ENCODE measurements at places on chromosomes 2 and 18. TPM values are rescaled to one million over a fixed set of nuclear protein-coding genes. Genes with fewer than 3 reads are reported as not detected.

- H3K27ac ChIP-seq: no peak overlapping the region
- no peaks in the 10 kb centered on the region for H3K36me3 ChIP-seq
- DNase-seq: no peak
These were observed 10.6 kb downstream of the SLC1A4 start for GRCh38 chr2:64999754-65000153.

The TRIM43 gene
- total RNA-seq: not detected

DNA sequence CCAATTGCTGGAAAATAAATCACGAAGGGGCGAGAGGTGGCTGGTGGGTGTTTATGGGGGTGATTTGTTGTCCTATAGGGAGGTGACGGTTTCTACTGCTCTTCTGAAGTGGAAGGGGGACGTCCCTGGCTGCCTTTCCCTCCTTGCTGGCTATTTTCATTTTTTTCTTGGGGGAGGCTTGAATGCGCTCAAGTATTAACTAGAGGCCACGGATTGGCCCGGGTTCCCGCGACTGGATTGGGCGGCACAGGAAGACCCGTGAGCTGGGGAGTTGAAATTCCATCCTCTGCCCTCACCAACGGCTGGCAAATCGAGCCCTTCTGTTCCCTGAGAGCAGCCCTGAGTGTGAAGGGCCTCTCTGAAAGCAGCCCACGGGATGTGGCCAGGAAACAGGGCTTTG is 176.5 kb upstream of the SPRED2 start:
- H3K27me3 ChIP-seq: no peaks in the 10 kb centered on the region
- no peaks in the 10 kb centered on the region for H3K36me3 ChIP-seq
- no peak overlapping the region for H3K4me3 ChIP-seq
- H3K4me1 ChIP-seq: peaks cover 27% of the 10 kb centered on the region

GRCh38 chr2:157256626-157257025 is 879 bp upstream of the GALNT5 start:
- H3K27me3 ChIP-seq: no peaks in the 10 kb centered on the region
- H3K4me3 ChIP-seq: no peak overlapping the region
- no peak overlapping the region for H3K27ac ChIP-seq
- H3K36me3 ChIP-seq: no peaks in the 10 kb centered on the region
- peaks cover 5% of the 10 kb centered on the region for H3K4me1 ChIP-seq
- no peak for DNase-seq

The DUSP19 gene
- 3.5 TPM for total RNA-seq

- H3K27me3 ChIP-seq: no peaks in the 10 kb centered on the region
- no peaks in the 10 kb centered on the region for H3K36me3 ChIP-seq
These were observed 20.1 kb upstream of the LTBP1 start for GRCh38 chr2:32926708-32927084.

GRCh38 chr2:86344404-86344803 is 7.0 kb upstream of the REEP1 start:
- DNase-seq: no peak
- H3K27me3 ChIP-seq: peaks cover 33% of the 10 kb centered on the region
- H3K27ac ChIP-seq: no peak overlapping the region
- H3K4me3 ChIP-seq: no peak overlapping the region

- no peaks in the 10 kb centered on the region for H3K27me3 ChIP-seq
- H3K36me3 ChIP-seq: no peaks in the 10 kb centered on the region
- peaks cover 18% of the 10 kb centered on the region for H3K4me1 ChIP-seq
- H3K4me3 ChIP-seq: no peak overlapping the region
These were observed 8.9 kb upstream of the RPRM start for GRCh38 chr2:153487448-153487847.

DNA sequence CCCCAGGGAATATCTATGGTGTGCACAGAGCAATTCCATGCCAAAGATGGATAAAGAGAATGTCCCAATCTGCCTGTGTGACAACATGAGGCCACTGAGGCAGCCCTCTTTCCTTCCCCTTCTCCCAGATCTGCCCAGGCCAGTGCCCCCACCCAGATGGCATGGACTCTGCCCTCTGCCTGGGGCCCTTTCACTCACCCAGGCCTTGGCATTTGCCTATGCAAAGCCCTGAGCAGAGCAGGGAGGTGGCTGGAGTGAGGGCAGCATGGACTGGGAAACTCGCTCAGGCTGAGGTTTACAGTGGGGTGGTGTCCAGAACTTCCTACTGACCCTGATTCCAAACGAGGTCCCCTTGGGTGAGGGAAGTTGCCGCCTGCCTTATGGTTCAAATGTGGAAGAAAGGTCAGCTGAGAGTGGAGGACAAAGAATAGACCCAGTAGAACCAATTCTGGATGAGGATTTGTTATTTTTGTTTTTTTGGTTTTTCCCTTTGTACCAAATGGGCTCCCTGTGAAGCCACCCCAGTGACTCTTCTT is 8.9 kb downstream of the SH2D6 start:
- H3K27ac ChIP-seq: no peak overlapping the region
- peaks cover 23% of the 10 kb centered on the region for H3K4me1 ChIP-seq
- DNase-seq: no peak
- no peaks in the 10 kb centered on the region for H3K36me3 ChIP-seq

GRCh38 chr2:5777131-5777535 is 84.9 kb downstream of the SOX11 start:
- H3K27me3 ChIP-seq: no peaks in the 10 kb centered on the region
- no peak for DNase-seq
- H3K36me3 ChIP-seq: no peaks in the 10 kb centered on the region
- H3K27ac ChIP-seq: no peak overlapping the region
- no peak overlapping the region for H3K4me3 ChIP-seq

The KIF5C gene
- 53.0 TPM for total RNA-seq

The FTCDNL1 gene
- 2.7 TPM for total RNA-seq

The TMEM17 gene
- total RNA-seq: 2.4 TPM

- DNase-seq: no peak
- no peaks in the 10 kb centered on the region for H3K36me3 ChIP-seq
- peaks cover 16% of the 10 kb centered on the region for H3K4me1 ChIP-seq
- H3K27ac ChIP-seq: no peak overlapping the region
- no peak overlapping the region for H3K4me3 ChIP-seq
- H3K27me3 ChIP-seq: no peaks in the 10 kb centered on the region
These were observed 59.6 kb upstream of the CREB1 start for GRCh38 chr2:207469943-207470729.

DNA sequence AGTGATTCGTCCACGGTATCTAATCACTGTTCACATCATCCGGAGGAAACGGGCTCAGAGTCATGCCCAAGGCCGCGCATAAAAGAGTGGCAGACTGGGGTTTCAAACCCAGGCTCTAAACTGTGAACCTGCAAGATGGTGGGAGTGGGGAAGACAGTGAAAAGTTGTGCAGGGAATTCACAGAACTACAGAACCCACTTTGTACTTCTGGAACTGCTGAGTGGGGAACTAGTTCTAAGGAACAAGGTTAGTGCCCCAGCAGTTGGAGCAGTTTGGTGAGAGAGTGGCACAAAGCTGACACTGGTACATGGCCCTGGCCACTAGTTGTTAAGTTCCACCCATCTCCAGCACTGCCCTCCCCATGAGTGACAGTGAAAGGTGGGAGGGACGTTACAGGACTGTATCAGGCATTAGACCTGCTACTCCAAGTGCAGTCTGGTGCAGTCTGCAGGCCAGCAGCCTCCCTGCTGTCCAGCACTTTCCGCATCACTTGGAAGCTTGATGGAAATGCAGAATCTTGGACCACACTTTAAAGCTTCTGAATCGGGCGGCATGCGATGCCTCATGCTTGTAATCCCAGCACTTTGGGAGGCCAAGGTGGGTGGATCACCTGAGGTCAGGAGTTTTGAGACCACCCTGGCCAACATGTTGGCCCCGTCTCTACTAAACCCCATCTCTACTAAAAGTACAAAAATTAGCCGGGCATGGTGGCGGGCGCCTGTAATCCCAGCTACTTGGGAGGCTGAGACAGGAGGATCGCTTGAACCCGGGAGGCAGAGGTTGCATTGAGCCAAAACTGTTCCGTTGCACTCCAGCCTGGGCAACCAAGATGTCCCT is 47.3 kb downstream of the C2orf42 start:
- peaks cover 16% of the 10 kb centered on the region for H3K4me1 ChIP-seq
- no peak overlapping the region for H3K27ac ChIP-seq
- peak; percentile 24 for DNase-seq
- peak overlapping the region; percentile 46 for H3K4me3 ChIP-seq
- no peaks in the 10 kb centered on the region for H3K27me3 ChIP-seq

The TP53I3 gene
- 36.5 TPM for total RNA-seq

- H3K27ac ChIP-seq: peak overlapping the region; percentile 54
- no peaks in the 10 kb centered on the region for H3K27me3 ChIP-seq
- peak; percentile 16 for DNase-seq
These were observed 69.7 kb downstream of the ZNF521 start for GRCh38 chr18:25282282-25282681.

GRCh38 chr2:8281950-8282857 is 399.7 kb upstream of the ID2 start:
- H3K4me1 ChIP-seq: peaks cover 6% of the 10 kb centered on the region
- no peak overlapping the region for H3K27ac ChIP-seq
- H3K27me3 ChIP-seq: no peaks in the 10 kb centered on the region
- H3K36me3 ChIP-seq: no peaks in the 10 kb centered on the region
- DNase-seq: no peak

DNA sequence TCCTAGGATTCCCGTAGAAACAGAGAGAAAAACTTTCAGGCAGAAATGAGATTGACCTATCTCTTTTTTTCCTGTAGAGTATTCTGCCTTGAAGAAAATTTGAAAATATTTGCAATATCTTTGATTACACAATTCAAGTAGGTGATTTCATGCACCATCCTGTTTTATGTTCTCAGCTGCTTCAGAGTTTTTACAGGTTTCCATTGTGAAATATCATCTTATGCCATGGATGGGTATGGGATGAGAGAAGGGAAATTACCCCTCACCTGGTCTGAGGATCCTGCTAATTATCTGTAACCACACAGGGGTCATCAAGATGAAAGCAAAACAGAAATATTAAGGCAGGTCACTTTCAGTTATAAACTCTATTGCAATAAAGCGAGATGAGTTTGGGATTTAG is 264.8 kb downstream of the TXNL1 start:
- H3K4me3 ChIP-seq: no peak overlapping the region
- H3K27me3 ChIP-seq: no peaks in the 10 kb centered on the region
- no peaks in the 10 kb centered on the region for H3K36me3 ChIP-seq
- H3K4me1 ChIP-seq: no peaks in the 10 kb centered on the region

The EN1 gene
- not detected for total RNA-seq

DNA sequence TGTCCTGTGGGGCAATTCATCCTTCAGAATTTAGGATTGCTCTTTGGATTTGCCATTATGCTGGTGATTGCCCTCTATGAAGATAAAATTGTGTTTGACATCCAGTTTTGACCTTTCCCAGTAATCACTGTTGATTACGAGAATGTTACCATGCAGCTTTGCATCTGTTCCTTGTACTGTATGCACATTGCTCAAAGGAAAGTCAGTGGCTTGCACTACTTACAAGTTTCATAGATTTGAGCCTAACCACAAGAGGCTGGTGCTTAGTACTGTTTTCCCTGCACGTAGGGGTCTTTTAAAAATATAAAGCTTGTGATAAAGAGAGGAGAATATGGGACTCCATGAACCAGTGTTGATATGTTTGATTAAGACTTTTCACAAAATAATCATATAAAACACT is 77.9 kb downstream of the SLC39A10 start:
- no peaks in the 10 kb centered on the region for H3K27me3 ChIP-seq
- no peak overlapping the region for H3K4me3 ChIP-seq
- DNase-seq: no peak
- H3K27ac ChIP-seq: no peak overlapping the region
- H3K4me1 ChIP-seq: no peaks in the 10 kb centered on the region

- no peak overlapping the region for H3K27ac ChIP-seq
- DNase-seq: no peak
- H3K4me1 ChIP-seq: peaks cover 7% of the 10 kb centered on the region
- peaks cover 68% of the 10 kb centered on the region for H3K27me3 ChIP-seq
- no peak overlapping the region for H3K4me3 ChIP-seq
- H3K36me3 ChIP-seq: no peaks in the 10 kb centered on the region
These were observed 2.4 kb downstream of the ITGA4 start for GRCh38 chr2:181459621-181460021.

- H3K27ac ChIP-seq: no peak overlapping the region
- DNase-seq: peak; percentile 51
These were observed 19.1 kb downstream of the EFHD1 start for GRCh38 chr2:232652505-232652851.

The SKOR2 gene
- total RNA-seq: not detected

DNA sequence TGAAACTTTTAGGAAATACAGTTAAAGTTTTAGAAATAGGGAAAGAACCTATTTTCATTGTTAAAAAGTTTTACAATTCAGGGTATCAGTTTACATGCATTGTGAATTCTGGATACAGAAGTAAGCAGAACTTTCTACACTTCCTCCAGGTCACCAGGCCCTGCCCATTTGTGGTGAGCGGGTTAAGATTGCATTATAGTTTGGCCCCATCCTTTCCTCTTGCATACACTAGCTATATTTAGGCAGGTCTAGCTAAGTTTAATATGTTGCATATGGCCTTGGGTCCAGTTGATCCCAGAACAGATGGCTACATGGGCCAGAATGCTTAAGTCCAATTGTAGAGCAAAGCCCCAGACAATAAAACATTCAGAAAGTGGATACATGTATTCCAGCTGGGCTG is 4.8 kb downstream of the VWA3B start:
- no peaks in the 10 kb centered on the region for H3K4me1 ChIP-seq
- H3K36me3 ChIP-seq: no peaks in the 10 kb centered on the region
- no peak for DNase-seq

DNA sequence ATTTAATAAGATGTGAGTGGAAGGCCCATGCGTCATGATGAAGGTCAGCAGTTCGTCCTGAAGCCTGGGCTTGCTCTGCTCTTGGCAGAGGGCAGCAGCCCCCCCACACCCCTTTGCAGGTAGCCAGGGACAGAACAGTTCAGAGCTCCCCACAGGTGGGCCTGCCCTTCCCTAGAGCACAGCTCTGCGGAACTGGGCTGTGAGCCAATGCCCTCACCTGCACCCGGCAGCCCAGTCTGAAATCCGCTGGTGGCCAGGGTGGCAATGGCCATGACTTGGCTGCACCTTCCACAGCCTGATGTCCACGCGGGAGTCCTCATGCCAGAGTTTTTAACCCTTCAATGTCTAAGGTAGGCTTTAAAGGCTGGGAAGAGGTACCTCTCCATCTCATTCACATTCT is 136.7 kb downstream of the ACKR3 start:
- H3K4me3 ChIP-seq: no peak overlapping the region
- no peak for DNase-seq
- no peaks in the 10 kb centered on the region for H3K27me3 ChIP-seq

DNA sequence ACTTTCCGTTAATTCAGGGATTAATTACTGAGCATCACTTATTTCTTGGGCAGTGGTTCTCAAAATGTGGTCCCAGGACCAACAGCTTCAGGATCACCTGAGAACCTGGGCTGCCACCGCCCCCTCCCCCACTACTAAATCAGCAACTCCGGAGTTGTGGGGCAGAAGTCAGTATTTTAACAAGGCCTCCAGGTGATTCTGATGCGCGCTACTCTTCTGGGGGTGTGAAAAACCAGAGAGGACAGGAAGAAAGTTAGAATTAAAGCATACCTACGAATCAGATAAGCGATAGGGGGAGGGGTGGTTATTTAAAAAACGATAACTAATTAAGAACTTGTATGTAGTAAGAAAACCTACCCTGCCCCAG is 319 bp downstream of the ZSCAN30 start:
- no peaks in the 10 kb centered on the region for H3K36me3 ChIP-seq
- H3K27ac ChIP-seq: no peak overlapping the region
- H3K27me3 ChIP-seq: no peaks in the 10 kb centered on the region
- DNase-seq: peak; percentile 8
- peaks cover 10% of the 10 kb centered on the region for H3K4me1 ChIP-seq

The GCKR gene
- total RNA-seq: not detected

GRCh38 chr2:55934337-55934736 is 10.8 kb upstream of the EFEMP1 start:
- H3K4me3 ChIP-seq: no peak overlapping the region
- no peaks in the 10 kb centered on the region for H3K27me3 ChIP-seq
- no peak overlapping the region for H3K27ac ChIP-seq
